CD4-positive, alpha-beta T cell treated with Interleukin-6 at 100 ng/mL for 8 hours (primary cell): ENCODE measurements at places on chromosomes 7 and 10.

DNA sequence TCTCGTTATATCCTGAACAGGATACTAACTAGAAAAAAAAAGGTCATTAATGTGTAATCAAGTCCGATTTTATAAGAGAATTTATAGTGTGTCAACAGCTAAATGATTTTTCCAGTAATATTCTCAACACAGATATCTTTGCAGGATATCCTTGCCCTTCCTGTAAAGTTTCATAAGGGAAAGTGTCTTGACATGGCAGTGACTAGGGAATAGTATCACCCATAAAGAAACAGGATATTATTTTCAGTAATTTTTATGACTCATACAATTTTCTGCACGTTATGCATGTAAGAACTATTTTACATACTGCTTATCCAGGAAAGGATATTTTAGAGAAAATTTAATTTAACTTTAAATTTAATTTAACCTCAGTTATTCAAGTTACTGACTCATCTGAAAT, 19.5 kb upstream of the PNLIP start:
- no peak for DNase-seq

DNA sequence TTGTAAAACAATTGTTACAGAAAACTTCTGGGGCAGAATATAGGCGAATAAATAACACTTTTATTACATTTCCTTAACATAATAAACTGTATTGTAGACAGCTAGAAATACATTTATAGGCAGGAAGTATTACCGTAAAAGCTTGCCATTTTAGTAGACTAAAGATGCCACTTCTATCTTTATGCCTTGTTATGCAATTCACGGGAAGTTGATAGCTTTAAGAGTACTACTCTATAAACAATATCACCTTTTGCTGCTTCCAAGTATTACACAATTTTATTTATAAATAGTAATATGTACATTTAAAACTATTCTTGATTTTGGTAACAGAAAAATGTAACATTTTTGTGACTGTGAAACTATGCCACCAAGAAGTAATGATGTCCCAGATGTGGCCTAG, 37.9 kb downstream of the PALS2 start:
- DNase-seq: no peak

GRCh38 chr10:67861750-67862432, 22.6 kb upstream of the SIRT1 start:
- DNase-seq: no peak

DNA sequence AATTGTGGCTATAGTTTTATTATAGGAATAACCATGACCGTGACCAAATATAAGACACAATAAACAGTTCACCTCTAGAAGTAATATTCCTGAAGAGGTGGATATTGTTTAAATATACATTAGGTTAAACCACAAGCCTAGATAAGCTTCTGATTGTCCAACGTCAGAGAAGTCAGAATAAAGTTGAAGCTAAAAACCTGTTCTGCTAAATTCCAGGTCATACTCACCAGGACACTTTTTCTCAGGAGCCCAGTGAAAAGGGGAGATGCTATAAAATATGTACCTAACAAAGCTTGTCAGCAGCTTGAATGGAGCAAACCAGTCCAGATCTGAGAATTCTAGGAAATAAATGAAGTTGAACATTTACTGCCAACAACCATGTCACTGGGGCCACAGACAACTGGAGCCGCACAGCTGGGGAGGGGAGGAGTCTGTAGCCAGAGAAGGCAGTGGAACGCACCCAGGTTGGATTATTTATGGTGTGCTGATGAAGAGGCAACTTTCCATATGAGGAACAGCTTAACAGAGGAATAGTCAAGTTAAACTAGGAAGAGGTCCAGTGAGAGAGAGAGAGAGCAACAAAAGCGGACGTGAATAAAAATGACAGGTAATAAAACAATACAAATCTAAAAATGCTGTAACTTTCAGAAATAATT, 191.1 kb downstream of the ZNF438 start:
- no peak for DNase-seq

DNA sequence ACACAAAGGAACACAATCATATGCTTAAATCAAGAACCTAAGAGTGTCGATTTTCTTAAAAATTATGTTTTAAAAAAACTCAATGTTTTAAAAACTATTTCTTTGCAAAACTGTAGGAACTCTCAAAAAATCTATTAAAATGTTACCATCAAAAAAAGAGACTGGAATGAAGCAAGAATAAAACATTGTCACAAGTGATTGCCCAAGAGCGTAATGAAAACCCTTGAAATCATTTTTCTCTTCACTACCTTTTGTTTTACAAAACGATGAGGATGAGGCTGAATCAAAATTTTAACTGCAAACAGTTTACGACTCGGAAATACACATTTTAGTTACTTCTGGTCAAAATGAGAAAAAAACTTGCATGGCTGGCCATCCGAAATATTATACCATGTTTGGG, 855 bp downstream of the YME1L1 start:
- DNase-seq: no peak

- no peak for DNase-seq
These were observed 53.8 kb downstream of the PDGFA start for GRCh38 chr7:465710-466400.

- DNase-seq: no peak
These were observed 126.0 kb downstream of the PARD3 start for GRCh38 chr10:34689053-34689452.

DNA sequence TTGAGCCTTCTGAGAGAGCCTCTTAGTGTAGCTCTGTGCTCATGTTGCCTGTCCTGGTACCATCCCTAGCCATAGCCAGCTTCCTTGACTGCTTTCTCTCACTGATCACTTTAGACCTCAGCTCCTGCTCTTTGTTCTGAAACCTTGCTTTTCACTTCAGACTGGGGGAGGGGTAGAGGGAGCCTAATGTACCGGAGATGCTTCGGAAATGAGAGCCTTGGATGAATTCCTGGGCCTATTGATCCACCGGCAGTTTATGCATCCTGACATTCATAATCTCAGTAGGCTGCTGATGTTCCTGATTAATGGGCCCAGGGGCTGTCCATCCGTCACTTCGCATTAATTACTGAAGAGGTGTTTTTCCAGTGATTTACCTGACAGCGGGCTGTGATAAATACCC, 38.8 kb downstream of the R3HCC1L start:
- no peak for DNase-seq

DNA sequence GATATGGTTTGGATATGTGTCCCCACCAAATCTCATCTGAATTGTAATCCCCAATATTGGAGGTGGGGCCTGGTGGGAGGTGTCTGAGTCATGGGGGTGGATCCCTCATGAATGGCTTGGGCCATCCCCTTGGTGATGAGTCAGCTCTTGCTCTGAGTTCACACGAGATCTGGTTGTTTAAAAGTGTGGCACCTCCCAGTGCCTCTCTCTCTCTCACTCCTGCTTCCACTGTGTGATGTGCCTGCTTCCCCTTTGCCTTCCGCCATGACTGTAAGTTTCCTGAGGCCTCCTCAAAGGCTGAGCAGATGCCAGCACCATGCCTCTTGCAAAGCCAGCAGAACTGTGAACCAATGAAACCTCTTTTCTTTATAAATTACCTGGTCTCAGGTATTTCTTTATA, 4.8 kb upstream of the GCK start:
- no peak for DNase-seq

DNA sequence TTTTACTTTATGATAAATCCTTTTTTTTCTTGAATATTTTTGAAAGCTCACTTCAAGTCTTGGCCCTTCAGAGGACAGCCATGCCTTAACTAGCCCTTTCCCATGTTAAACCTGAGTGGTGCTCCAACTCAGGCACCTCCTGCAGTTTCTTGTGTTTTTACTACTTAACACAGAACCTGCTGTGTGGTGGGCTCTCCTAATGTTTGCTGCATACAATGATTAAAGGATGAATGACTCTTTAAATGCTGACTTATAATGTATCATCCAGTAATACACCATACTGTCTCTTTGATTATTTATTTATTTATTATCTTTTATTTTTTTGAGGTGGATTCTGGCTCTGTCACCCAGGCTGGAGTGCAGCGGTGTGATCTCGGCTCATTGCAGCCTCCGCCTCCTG, 179.4 kb downstream of the SEMA3E start:
- no peak for DNase-seq

DNA sequence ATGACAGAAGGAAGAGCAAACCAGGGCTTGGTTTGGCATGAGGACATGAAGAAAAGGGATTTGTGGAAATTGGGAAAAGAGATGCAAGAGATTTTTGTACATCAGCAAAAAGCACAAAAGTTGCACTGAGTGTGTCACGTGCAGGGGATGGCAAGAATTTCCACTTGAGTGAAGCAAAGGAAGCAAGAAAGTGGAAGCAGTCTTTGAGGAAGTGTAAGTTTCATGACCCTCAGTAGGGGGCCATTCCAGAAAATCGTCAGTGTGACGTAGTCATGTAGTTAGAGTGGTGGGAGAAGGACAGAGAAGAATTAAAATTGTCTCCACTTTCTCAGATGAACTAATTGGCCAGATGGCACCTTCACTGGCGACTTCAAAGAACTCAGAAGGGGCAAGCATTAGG, 123.3 kb upstream of the FZD1 start:
- DNase-seq: no peak

GRCh38 chr7:87934699-87935383, 790 bp downstream of the ADAM22 start:
- DNase-seq: no peak
